ENCODE measurements at places on chromosomes 4 and X.

- no peak for DNase-seq
Measured at GRCh38 chrX:109880629-109881028, 122.3 kb upstream of the TMEM164 start.

DNA sequence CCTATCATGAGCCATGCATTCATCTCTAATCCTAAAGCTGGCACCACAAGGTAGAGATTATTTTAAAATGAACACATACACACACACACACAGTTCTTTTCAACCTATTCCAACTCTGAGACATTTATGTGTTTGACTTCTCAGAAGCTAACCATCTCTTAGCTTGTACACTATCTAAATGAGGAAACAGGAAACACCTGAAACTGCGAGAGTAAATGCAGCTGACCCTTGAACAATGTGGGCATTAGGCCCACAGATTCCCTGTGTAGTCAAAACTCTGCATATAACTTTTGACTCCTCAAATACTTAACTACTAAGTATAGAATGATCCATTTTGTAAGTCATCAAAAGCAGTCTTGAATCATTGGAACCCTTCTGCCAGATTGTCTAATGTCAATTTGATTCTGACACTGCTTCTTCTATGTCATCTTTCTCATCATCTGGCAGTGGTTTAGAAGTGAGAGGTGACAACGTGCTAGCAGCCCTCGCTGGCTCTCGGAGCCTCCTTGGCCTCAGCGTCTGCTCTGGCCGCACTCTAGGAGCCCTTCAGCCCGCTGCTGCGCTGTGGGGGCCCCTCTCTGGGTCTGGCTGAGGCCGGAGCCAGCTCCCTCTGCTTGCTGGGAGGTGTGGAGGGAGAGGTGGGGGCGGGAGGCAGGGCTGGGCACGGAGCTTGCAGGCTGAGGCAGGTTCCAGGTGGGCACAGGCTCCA, 21.4 kb upstream of the IL15 start:
- no peak for DNase-seq

DNA sequence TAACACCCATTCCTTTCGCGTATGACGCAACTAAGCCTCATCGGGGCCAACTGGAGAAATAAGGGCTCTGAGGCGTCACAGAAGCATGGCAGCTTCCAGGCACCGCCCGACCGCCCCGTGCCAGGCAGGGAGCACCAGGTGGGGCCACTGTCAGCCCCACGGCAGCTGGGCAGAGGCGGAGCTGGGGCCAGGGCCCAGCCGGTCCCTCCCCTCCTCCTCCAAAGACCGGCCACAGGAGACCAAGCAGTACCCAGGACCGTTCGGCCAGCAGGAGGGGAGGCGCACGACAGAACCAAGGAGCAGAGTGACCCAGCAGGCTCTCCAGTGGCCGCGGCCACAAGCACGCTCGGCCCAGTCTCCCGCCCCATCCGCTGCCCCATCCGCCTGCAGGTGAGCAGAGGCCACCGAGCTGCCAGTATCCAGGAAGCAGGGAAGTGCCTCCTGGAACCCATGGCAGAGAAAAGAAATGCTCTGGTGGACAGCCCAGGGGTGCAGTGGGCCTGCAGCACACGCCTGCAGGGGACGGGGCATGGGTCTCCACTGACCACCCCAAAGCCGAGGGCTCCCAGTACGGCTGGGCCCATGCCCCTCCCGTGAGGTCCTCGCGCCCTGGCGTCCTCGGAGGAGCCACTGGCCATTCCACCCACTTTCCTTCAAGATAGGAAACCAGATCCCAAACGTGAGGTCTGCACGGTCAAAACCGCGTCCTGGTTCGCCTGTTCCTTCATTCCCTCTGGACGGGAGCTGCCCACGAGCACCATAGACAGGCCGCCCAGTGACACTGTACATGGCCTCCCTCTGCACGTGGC, 9.6 kb downstream of the CTBP1 start:
- no peak for DNase-seq

DNA sequence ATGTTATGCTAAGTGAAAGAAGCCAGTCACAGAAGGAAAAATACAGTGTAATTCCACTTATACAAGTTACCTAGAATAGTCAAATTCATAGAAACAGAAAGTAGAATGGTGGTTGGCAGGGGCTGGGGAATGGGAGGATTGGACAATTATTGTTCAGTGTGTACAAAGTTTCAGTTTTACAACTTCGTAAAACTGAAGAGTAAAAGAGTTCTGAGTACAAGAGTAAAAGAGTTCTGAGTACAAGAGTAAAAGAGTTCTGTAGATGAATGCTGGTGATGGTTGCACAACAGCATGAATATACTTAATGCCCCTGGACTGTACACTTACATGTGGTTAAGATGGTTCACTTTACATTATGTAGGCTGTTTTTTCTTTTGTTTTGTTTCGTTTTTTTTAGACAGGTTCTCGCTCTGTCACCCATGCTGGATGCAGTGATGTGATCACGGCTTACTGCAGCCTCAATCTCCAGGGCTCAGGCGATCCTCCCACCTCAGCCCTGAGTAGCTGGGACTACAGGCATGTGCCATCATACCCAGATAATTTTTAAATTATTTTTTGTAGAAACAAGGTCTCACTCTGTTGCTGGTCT, 230.9 kb downstream of the SOWAHB start:
- DNase-seq, result no peak

DNA sequence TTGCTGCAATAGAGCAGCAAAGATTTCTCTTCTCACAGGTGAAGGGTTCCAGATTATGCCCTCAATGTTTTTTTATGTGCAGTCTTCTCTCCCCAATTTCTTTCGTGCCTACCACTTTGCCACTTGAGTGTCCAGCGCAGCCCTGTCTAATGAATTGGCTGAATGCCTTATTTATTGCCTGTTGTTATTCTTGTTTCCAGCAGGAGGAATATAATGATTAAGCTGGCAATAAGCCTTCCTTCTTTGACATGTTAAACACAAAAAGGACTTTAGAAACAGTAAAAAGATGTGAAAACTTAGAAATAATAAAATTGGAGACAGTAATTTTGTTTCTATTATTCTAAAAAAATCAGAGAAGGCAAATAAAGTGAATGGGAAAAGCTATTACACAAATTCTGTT, 34.6 kb upstream of the FRAS1 start:
- no peak for DNase-seq

GRCh38 chr4:76199664-76200211, 13.9 kb downstream of the SCARB2 start:
- DNase-seq, result no peak

DNA sequence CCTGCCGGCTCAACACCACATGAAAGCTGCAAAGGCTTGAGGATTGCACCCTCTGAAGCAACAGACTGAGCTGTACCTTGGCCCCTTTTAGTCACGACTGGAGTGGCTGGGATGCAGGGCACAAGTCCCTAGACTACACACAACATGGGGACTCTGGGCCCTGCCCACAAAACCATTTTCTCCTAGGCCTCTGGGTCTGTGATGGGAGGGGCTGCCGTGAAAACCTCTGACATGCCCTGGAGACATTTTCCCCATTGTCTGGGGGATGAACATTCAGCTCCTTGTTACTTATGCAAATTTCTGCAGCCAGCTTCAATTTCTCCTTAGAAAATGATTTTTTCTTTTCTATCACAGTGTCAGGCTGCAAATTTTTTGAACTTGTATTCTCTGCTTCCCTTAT, 123.5 kb upstream of the SMARCAD1 start:
- no peak for DNase-seq

- DNase-seq, result no peak
Measured at GRCh38 chr4:36168127-36168878, 76.0 kb downstream of the ARAP2 start.

DNA sequence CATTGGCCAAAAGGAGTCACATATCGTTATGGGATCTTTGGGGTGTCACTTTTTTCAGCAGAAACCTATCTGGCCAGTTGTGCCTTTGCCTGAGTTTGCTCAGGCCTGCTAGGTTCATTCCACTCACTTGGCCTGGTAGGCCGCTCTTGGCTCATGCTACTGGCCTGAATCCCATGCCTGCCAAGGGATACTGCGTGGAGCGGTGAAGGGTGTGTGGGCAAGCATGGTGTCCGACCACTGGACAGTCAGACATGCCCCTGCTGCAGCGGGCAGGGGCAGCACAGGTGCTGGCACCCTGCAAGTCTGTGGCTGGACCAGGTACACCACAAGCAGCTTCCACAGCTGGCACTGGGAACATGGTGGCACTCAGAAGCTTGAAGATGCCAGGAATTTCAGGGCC, 11.3 kb upstream of the PPM1K start:
- DNase-seq, result no peak

DNA sequence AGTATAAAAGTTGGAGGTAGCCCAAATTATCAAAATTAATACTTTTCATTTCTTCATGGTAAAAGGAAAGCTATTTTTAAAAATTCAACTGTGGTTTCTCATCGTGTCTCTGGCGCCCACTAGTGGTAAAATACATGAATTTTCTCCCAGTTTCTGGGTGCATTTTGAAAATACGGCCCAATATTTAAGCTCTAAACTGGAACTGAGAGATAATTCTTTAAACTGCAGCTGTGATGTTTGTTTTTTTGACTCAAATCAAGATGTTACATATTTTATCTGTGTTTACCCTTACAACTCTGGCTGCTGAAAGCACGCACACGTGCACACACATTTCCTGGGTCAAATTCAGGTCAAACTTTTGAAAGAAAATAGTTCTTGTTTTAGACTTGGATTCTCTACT, 123.9 kb upstream of the ACSL4 start:
- DNase-seq, result no peak

DNA sequence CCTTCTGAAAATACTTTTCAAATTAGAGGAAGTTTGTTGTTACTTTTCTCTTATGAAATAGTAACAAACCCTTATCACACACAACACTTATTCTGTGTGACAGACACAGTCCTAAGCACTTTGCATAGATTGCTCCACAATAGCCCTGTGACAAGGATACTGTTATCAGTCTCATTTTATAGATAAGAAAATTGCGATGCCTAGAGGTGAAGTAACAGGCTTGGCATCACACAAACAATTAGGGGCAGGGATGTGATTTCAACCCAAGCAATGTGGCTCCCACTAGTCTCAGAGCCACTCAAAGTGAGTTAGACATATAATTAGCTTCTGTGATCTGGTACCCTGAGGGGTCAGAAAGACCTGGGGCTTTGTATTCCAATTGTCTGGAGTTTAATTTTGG, 339.9 kb downstream of the FBXO8 start:
- no peak for DNase-seq

GRCh38 chr4:40737879-40738278, 11.9 kb upstream of the NSUN7 start:
- no peak for DNase-seq
